NCI-H774 (cell line): ENCODE measurements at places on chromosomes 4 and X.

DNA sequence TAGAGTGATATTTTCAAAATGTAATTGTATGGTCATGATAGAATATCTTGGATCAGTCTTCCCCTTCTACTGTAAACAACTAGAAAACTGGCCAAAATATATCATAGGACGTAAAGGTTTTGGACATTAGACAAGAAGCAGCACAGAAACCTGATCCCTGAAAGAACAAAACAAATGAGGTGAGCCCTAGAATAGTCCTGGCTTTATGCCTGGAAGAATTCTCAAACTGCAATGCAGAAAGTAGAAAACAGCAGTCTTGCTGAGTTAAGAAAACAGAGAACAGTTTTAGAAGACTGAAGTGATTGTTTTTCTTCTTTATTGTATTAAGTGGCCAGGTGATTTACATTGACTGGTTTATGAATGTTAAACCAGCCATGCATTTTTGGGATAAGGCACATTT, 19.5 kb downstream of the NSUN7 start:
- DNase-seq = no peak

GRCh38 chr4:30068234-30068633, 651.9 kb upstream of the PCDH7 start:
- no peak for DNase-seq

DNA sequence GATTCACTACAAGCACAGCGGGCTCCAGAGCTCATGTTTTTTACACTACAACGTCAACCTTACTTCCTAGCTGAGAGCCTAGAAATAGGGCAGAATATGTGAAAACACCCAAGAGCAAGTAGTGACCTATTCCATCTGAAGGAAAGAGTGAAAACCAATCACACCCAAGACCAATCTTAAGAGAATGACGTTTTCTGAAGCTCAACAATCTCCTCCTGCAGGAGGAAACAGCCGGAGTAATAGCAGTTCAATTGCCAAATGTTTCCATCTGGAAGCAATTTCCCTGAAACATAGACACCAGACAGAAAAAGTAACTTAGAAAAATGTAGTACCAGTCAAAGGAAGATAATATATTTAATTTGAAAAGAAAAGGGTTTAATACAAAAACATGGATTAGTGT, 142.4 kb downstream of the ANXA5 start:
- DNase-seq = no peak

DNA sequence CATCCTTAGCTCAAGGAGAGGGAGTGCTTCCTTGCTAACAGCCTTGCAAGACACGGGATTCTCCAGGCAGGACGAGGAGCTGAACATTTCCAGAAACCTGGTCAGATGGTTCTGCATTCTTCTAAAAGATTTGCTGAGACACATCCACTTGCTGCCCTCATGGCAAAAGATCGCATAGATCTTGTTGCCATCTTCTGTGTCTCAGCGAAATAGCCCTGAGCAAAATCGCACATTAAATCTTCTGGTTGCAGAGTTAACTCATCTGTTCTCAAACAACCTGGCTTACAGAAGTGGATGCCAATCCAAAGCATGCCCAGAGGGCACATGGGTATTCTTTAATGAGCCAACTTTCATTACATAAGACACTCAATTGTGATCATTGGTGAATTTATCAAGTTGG, 167.5 kb downstream of the PRKX start:
- DNase-seq = no peak

DNA sequence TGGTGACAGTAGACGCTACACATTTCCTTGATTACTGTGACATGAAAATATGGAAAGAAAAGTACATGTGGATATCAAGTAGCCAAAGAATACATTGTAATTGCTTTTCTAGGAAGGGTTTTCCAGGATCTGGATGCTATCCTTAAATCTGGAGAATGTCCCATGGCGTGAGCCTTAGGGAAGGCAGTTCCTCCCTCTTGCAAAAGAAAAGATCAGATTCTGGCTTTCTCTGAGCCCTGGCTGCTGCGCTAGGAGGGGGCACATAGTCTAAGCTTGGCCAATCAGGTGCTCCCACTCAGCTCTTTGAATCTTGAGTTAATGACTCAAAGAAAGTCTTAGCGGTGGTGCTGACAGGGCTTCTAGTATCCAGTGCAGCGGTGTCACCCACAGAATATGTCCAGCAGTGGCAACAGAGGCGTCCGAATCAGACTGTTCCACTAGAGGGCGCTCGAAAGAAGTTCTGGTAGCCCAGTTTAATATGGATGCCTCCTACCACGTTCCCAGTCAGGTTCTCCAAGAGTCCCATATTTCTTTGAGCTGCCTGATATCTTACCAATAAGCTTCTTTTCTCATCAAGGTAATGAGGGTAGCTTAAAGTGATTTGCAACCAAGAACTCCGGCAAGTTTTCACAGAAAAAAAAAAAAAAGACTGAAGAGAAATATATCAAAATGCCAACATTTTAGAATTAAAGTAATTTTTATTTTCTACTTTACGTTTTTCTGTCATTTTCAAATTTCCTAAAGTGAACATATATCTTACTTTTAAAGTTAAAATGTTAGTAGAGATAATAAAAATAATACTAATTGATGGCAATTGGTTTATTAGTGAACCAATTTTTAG, 213.4 kb upstream of the S100G start:
- DNase-seq = no peak

GRCh38 chr4:81990898-81991297, 382.9 kb downstream of the HNRNPD start:
- DNase-seq = no peak

DNA sequence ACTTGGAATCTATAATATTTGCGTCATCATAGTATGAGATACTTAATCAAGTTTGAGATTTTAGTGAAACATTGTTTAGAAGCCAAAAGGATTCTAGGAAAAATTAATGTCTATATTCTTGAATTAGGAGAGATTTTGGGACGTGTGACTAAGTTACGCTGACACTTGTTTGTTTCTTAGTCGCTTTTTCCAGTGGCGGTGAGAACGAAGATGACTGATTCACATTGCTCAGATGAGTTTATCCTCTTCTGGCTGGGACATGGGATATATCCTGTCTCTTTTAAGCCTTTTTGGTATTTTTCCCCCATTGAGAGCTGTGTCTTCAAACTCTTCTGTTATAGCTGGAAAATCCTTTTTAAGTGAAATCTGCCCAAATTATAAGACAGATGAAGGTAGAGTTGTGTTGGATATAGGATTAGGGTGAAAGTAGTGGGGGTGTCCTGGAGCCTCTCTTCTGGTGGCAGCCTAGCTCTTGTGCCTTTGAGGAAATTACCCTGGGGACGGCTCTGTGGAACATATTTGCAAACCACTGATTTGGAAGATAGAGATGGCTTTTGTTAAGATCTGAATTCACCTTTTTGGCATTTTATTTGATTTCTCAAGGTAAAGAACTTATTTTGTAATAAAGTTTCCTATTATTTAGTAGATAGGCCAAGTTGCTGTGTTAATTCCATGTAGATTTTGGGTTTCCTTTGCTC, 49.7 kb downstream of the HTT start:
- DNase-seq = no peak

GRCh38 chrX:68945081-68945602, 116.3 kb downstream of the EFNB1 start:
- DNase-seq = no peak

- DNase-seq = peak; percentile 23
These were observed 28.9 kb upstream of the MTMR1 start for GRCh38 chrX:150664290-150664689.

- DNase-seq = no peak
These were observed 27.1 kb upstream of the NSUN7 start for GRCh38 chr4:40722576-40723161.

DNA sequence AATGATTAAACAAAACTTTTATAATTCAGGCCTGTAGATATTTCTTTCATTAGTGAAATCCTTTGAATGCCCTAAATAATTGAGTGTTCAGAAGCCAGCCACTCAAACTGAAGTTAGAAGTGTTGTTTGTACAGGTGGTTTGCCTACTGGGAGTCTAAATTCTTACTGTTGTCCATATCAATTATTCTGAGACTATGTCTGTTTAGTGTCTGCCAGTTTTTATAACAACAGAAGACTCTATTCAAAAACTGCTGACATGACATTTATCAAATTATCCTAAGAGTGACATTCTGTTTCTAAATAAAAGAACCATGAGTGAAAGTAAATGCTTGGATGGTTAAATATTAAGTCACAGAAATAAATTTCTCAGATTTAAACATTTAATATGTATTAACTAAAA, 375.1 kb downstream of the FAT4 start:
- peak; percentile 18 for DNase-seq

DNA sequence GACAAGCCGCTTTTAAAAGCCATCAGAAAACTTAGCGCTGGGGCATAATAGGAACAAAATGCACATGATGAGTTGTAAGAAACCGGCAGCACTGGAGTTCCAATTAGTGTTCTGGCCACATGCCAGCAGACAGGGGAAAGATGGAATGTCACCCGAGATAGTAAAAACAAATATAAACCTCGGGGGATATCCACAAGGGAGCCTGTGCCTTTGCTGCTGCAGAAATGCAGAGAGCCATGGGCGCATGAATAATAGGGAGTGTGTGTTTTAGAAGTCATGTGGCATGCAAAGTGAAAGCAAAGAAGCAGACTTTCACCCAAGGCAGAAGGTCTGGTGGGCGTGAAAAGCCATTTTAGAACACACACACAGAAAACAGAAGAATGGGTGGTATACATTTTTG, 19.1 kb downstream of the GPRASP3 start:
- DNase-seq = no peak

DNA sequence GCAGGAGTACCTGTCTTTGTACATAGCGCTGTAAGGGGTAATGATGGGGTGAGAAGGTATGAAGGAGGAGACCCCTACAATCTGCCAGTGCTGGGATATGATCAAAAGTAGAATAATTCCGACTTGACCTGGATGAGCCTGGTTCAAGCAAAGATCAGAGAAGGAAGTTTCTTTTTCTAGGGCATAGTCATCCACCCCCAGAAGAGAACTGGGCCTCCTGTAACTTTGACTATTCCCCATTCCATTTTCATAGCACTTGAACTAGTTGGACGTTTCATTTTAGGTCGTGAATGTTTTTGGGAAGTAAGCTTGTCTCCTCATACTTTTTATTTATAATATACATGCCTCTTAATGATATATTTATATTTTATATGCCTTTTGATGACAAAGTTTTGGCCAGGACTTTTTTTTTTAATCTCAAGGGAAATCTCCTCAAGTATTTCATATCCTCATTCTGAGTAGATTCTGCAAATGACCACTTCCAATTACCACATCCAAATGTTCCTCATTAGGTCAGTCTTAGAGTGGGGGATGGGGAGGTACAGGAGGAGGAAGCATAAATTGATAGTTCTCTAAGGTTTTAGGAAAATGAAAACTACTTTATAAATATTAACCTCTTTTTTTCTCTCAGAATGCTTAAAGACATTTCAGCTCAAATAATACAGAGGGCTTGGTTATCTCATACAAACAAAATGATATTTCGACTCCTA, 3.5 kb downstream of the CXorf58 start:
- no peak for DNase-seq

- DNase-seq = no peak
These were observed 38.0 kb downstream of the PI4K2B start for GRCh38 chr4:25271866-25272265.

DNA sequence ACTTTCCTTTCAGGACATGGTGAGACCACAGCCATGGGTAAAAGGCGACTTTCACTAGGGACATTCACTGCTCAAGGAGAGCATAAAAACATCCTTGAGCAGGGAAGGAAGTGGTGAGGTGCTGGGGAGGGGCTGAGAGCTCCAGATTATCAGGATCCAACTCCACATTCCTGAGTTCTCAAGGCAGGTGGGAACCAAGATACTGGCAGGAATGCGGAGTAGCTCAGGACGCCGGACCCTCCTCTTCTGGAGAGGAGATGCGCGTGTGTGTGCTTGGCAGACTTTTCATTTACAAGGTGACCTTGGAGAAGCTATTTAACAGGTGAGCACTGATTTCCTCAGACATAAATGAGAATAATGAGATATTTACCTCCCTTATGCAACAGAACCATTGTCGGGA, 41.3 kb upstream of the TXK start:
- no peak for DNase-seq
